ENCODE measurements at places on chromosomes 3 and 15.

- DNase-seq: peak; percentile 21
Measured at GRCh38 chr3:160296591-160296990, 71.4 kb downstream of the C3orf80 start.

DNA sequence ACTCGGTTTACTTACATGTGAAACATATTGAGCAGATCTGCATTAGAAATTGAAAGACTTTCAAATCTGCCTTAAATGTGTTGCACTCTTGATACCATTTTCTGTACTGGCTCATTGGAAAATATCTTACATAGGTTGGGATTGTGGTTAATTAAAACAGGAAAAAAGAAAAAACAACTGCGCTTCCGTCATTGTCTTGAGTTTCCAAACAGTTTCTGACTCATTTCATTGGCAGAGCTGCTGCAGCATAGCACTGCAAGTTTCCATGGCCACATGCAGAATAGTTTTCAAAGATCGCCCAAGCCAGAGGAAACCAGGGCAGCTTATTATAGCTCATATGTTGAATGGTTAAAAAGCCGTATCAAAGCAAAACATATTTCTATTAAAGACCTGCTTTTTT is 446.6 kb upstream of the BCHE start:
- DNase-seq: peak; percentile 86

DNA sequence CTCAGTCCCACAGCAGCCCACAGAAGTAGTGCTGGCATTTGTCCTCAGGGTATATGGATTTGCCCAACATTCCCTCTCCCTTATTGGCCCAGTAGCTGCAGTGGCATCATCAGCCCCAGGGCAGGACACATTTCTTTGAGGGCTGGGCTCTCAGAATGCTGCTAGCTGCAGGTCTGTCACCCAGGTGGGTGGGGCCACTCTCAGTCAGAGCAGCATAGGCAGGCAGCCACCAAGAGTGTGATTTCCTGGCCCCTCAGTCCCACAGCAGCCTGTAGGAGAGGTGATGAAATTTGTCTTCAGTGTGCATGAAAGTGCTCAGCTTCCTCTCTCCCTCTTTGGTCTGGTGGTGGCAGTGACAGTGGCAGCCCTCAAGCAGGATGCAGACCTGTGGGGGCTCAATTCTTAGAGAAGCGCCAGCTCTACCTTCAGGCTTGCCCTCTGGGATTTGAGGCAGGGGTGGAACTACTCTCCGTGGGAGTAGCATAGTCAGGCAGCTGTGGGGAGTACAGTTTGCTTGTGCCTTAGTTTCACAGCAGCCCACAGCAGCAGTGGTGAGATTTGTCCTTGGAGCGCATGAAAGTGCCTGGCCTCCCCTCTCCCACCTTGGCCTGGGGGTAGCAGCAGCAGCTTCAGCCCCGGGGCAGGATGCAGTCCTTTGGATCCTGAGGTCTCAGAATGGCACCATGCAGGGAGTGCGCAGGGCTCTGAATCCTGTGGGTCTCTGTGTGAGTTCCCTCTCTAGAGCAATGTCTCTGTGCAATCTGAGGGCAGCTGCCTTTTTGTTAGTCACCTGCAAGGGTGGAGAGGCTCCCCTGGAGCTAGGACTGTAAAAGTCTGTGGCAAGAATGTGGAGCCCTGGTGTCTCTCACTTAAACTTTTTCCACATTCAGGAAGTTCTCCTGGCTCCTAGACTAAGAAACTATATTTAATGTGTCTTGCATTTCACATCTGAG is 1229.1 kb downstream of the ROBO2 start:
- no peak for DNase-seq

GRCh38 chr3:86743233-86743632 is 247.7 kb downstream of the VGLL3 start:
- no peak for DNase-seq

GRCh38 chr3:187251599-187251998 is 39.9 kb downstream of the MASP1 start:
- no peak for DNase-seq

DNA sequence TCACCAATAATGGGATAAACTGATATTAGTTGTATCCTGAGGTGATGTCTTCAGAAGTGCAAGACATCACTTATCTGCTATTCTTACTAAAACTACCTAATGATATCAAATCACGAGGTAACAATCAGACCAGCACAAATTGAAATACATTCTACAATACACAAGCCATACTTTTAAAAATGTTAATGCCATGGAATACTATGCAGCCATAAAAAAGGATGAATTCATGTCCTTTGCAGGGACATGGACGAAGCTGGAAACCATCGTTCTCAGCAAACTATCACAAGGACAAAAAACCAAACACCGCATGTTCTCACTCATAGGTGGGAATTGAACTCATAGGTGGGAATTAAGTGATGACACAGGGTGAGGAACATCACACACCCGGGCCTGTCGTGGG is 129.3 kb downstream of the SST start:
- DNase-seq: no peak

DNA sequence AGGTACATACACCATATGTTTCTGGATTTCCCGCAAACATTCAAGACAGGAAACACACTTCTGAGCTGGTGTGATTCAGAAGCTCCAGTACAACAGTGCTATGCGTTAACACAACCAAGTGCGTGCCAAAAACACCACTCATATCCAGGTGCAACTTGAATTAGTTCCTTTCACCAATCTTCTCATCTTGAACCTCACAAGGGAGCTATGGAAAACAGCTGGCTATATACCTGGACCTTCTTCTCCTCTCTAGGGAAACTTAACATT is 31.3 kb downstream of the SUSD5 start:
- DNase-seq: peak; percentile 21

- DNase-seq: no peak
Measured at GRCh38 chr3:152522036-152522435, 253.3 kb downstream of the MBNL1 start.

DNA sequence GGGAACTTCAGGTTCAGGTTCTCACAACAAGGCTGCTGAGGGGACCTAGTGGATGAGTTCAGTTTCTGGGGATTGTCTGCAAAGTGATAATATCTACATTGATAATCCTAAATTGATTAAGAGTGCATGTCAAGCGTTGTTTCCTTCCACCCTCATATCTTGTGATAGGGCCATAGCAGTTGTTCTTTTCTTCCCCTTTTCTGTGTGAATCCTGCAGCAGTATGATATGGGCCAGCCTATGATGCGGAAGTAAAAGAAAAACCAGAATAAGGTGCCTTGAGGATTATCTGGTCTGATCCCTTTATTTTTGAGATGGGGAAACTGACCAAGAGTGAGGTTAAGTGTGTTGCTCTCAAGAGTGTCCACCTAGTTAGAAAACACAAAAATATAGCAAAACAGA is 86.2 kb downstream of the MITF start:
- DNase-seq: no peak

DNA sequence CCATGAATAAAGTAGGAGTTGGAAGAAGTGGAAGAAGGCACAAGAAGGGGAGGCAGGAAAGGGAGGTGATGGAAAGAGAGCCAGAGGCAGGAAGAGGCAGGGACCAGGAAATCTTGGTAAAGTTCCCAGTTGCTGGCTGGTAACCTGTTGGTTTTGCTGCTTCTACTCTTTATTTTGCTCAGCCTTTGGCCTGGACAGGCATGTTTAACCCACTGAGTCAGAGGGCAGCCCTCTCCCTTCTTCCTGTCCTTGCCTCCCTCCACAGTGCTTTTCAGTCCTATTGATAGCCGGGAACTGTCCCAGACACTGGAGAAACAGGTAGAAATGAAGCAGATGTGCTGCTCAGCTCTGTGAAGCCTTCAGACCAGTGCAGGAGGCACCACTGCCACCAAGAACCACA is 43.4 kb upstream of the APEH start:
- DNase-seq: no peak

- no peak for DNase-seq
Measured at GRCh38 chr15:57398336-57398735, 22.0 kb downstream of the CGNL1 start.

GRCh38 chr3:156071031-156071430 is 49.3 kb upstream of the KCNAB1 start:
- DNase-seq: peak; percentile 61

- DNase-seq: no peak
Measured at GRCh38 chr3:43372809-43373559, 86.6 kb downstream of the SNRK start.

- no peak for DNase-seq
Measured at GRCh38 chr15:57540211-57540610, 51.5 kb upstream of the MYZAP start.

GRCh38 chr3:45560281-45560971 is 34.1 kb upstream of the LIMD1 start:
- DNase-seq: no peak

GRCh38 chr3:148084931-148085330 is 612.8 kb upstream of the AGTR1 start:
- DNase-seq: no peak

- DNase-seq: peak; percentile 17
Measured at GRCh38 chr15:98292442-98293240, 332.1 kb downstream of the ARRDC4 start.

GRCh38 chr15:38996111-38996631 is 431.6 kb upstream of the RASGRP1 start:
- peak; percentile 98 for DNase-seq

- DNase-seq: no peak
Measured at GRCh38 chr3:146177519-146177918, 16.5 kb upstream of the PLOD2 start.

GRCh38 chr3:43177085-43177484 is 71.2 kb upstream of the POMGNT2 start:
- no peak for DNase-seq

DNA sequence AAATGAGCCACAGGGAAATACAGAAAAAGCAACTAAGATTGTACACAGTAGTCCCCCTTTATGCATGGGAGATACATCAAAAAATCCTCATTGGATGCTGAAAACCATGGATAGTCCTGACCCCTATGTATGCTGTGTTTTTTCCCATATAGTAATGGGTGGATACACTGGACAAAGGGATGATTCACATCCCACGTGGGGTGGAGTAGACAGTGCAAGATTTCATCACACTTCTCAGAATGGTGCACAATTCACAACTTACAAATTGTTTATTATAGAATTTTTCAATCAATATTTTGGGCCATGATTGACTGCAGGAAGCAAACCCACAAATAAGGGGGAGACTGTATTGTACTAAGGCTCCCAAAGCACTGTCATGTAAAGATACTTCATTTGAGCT is 224.4 kb upstream of the STRIT1 start:
- DNase-seq: peak; percentile 19

GRCh38 chr3:141767066-141767465 is 3.9 kb downstream of the GRK7 start:
- DNase-seq: no peak

DNA sequence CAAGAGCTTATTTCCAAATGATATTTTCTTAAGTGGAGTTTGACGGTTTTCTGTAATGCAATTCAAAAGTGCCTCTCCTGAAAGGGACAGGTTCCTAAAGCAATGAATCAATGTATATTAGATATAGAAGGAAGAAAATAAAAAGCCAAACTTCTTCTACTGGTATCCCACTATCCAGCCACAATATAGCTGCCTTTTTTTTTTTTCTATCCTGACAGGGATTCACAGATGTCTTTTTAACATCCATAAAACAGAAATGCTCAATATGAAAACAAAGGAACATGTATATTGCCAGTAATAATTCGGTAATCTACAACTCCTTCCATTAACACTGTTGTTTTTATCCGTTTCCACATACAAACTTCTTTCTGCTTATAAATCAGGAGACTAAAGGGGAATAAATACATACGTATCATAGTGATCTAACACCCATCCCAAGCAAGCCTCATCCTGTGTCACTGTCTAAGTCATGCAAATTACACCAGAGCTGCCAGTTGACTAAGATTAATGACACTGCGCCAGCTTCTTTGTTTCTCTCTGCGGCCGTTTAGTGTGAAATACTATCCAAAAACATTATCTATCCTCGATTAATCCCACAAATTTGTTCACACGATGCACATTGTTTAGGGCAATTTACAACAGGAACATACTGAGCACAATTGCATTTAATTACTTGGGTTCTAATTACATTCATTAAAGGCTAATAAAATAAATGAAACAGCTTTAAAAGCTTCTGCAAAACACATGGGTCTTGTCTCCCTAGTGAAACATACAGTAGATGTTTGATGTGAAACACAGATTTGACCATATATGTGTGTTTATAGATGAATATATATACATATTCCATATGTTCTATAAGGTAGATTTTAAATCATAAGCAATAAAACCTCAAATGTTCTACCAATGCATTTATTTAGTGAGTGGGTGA is 51.9 kb upstream of the CDIN1 start:
- peak; percentile 41 for DNase-seq

GRCh38 chr3:49238274-49239127 is 38.5 kb downstream of the C3orf62 start:
- no peak for DNase-seq

DNA sequence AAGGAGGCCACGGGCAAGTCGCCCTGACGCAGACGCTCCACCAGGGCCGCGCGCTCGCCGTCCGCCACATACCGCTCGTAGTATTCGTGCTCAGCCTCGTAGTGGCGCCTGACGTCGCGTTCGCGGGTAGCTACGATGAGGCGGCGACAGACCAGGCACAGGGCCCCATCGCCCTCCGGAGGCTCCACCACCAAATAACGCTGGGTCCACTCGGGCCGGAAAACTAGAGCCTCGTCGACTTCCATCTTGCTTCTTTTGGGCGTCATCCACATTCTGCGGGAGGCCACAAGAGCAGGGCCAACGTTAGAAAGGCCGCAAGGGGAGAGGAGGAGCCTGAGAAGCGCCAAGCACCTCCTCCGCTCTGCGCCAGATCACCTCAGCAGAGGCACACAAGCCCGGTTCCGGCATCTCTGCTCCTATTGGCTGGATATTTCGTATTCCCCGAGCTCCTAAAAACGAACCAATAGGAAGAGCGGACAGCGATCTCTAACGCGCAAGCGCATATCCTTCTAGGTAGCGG is at the start of gene EPM2AIP1:
TSS of gene EPM2AIP1 (minus strand) at position 326 of the 520 bp plus-strand sequence. CDS start at position 272, 54 bp downstream.
- no peak for DNase-seq

GRCh38 chr3:132342610-132343009 is 25.4 kb downstream of the ACP3 start:
- DNase-seq: no peak

DNA sequence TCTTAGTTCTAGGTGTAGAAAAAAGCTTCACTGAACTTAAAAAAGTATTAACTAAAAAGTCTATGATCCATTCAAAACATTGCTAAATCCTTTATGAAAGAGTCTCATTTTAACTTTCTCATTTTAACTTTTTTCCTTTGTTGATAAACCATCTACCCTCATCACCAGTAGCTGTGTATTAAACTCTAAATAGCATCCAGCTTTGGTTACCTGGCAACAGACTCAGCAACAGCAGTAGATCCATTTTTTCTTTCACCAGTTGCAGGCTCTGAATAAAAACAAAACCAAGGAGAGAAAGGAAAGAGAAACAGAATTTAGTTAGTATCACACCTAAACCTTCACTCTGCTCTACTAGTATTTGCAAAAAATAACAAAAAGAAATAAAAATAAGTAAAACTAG is 51.6 kb downstream of the TP53BP1 start:
- peak; percentile 54 for DNase-seq

- peak; percentile 15 for DNase-seq
Measured at GRCh38 chr3:45841420-45841756, 531 bp downstream of the LZTFL1 start.

Measured in fibroblast of skin of right biceps (primary cell).